ENCODE measurements at places on chromosomes 1 and 21.

DNA sequence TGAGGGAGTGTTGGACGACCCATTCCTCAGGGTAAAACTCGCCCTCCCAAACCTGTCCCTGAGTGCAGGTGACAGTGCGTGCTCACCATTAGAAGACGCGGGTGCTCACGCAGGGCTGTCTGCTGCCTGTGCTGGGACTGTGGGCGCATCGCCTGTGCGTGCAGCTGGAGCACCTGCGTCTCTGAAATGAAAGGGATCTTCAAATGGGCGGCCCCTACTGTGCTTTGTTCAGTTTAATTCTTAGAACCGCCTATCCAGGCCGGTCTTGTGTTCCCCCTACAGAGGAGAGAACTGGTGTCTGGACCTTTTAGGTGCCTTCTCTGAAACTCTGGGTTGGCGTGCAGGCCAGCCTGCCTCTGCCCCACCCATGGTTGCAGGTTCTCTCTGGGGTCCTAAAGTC is 125.8 kb downstream of the PCBP3 start:
- no peak for DNase-seq

DNA sequence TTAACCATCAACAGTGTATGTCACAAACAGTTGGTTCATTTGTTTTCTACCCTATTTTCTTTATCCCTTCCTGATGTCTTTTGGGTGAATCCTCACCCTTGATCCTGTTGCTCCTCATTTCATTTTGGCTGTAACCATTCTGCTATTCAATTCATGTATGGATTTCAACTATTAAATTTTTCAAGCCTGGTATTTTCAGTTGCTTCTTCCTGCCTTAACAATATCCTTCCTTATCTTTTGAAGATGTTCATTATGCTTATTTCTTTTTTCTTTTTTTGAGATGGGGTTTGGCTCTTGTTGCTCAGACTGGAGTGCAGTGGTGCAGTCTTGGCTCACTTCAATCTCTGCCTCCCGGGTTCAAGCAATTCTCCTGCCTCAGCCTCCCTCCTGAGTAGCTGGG is 2.8 kb upstream of the RNU5D-1 start:
- no peak for DNase-seq

- no peak for DNase-seq
Observed at GRCh38 chr1:118302145-118302544, 117.1 kb upstream of the SPAG17 start.

DNA sequence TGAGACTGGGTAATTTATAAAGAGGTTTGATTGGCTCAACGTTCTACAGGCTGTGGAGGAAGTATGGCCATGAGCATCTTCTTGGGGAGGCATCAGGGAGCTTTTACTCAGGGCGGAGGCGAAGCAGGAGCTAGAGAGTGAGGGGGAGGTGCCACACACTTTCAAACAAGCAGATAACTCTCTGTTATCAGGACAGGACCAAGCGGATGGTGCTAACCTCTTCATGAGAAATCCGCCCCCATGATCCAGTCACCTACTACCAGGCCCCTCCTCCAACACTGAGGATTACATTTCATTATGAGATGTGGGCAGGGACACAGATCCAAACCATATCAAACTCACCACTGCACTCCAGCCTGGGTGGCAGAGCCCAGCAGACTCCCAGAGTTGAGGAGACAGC is 11.5 kb upstream of the LRRC47 start:
- no peak for DNase-seq

DNA sequence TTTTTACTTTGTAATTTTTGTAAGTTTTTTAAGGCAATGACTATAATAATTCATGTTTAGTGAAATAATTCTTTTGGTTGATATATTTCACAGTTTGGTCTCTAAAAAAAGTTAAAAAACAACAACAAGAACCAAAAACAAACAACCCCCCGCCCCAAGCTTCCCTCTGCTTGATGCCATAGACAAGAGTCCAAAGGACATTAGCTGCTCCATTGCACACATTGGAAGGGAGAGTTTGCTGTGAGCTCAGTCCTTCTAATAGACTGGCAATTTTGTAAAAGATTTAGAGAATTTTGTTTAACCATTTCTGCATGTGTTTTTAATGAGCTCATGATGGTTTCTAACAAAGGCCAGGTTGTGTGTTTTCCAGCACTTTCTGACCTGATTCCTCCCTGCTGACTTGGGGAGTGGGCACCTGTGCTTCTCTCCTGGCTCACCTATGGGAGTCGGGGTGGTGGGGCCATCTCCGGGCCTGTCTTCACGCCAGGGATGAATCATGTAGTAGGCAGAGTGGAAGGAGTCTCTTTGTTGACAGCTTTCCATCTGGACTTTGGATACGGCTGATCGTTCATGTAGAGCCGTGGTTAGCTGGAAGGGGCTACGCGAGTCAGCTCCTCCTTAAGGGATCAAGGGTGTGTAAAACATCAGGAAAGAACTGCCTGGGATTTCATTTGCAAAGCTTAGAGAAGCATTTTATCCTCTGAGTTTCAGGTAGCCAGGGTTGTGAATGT is 14.1 kb downstream of the ZBTB18 start:
- DNase-seq, result no peak

GRCh38 chr1:182549811-182550210 is 39.2 kb downstream of the RNASEL start:
- no peak for DNase-seq

- no peak for DNase-seq
Observed at GRCh38 chr1:113197719-113198330, 124.8 kb downstream of the LRIG2 start.

DNA sequence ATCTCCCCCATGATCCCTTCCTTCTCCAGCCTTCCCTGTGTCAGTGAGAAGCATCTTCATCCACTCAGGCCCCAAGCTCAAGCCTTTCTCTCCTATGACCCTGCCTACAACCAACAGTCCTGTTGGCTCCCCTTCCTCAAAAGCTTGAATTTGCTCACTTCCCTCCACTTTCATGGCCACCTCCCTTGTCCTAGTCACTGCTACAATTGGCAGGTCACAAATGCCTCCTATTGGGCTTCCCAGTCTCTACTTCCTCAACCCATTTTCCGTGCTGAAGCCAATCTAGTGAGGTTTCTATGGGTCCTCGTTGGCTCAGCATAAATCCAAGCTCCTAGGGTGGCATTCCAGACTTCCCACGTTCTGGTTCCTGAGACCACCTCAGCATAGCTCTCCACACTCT is 40.2 kb upstream of the SLC6A9 start:
- no peak for DNase-seq

DNA sequence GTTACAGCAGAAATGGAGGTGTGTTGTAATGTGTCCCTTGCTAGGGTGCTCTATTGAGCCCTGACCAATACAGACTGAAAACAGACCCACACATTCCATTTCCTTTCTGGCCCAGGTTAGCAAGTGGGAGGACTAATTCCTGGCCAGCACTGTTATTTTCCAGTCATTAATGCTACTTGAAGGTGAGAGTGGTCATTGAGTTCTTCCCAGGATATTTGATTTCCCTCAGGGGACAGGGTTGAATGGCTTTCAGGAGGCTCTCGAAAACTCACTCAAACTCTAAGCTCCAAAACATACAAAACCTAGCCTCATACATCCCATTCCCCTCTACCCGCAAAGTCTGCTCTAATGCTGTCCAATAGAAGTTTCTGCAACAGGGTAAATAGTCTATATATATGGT is 6.2 kb downstream of the LRRC52 start:
- no peak for DNase-seq

Measured in caudate nucleus (tissue), 63 donors.